ENCODE measurements at places on chromosomes 2 and 18.
A peak's percentile ranks its signal among the peaks of the same experiment; 100 is the strongest.

DNA sequence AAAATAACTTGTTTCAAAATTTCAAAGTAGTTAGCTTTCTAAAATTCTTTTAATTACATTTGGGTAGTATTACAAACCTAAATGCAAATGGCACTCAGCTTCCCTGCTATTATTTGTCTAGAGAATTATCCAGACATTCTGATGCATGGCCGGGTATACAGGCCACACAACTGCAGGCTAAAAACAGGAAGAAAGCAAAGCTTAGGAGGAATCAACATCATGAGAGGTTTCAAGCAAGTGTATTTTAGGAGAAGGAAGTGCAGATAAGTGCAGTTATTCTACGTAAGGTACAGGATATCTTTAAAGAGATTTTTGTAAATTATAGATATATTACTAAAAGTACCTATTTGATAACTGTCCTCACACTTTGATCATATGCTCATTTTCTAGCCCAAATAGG, 46.8 kb upstream of the RNU4ATAC start:
- DNase-seq, result no peak

- DNase-seq, result no peak
These were observed 279.0 kb downstream of the AFF3 start for GRCh38 chr2:99863236-99863902.

DNA sequence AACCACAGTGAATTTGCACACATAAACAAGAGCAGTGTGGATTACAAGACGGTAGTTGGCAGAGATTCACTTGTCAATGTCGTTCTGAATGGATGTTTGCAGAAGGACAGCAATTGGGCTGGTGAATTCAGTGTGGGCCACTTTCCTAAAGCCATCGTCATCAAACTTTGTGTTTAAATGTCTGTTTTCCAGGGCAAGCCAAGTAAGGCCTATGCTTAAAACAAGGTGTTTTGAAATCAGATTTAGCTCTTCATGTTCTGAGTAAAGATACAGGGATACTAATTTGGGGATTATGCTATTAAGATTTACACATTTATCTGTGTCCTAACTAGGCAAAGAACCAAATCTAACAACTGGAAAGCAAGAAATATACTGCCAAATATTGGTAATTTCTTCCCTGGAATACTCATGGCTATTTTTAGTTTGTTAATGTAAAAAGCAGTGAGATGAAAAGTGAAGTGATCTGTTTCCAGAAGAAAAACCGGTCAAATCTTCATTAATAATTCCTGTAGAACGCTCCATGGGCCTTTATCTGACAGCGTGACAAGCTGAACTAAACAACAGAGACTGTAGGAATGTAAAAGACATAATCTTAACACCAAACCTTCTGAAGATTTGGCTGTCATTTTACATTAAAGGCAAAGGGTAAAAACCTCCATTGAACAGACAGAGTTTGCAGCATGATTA, 175.7 kb downstream of the ICOS start:
- no peak for DNase-seq

- no peak for DNase-seq
These were observed 133.2 kb upstream of the ID2 start for GRCh38 chr2:8548619-8549150.

DNA sequence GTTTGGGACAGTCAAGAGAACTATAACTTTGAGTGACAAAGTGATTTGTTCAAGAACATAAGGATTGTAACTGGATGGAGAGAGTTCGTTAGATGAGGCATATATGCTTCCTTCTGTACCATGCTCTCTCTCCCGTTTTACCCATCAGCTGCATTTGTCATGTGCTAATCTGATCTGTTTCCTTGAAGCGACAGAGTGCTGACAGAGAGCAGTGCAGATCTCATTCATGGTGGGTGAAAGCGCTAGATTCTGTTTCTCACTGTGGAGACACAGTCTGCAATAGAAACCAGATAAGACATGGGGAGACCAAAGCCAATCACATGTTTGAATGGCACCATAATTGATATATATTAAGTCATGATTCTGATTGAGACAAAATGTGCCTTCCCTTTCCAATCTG, 456.6 kb upstream of the CELF4 start:
- no peak for DNase-seq

- DNase-seq, result no peak
These were observed 7.6 kb upstream of the METTL21A start for GRCh38 chr2:207632575-207633493.

DNA sequence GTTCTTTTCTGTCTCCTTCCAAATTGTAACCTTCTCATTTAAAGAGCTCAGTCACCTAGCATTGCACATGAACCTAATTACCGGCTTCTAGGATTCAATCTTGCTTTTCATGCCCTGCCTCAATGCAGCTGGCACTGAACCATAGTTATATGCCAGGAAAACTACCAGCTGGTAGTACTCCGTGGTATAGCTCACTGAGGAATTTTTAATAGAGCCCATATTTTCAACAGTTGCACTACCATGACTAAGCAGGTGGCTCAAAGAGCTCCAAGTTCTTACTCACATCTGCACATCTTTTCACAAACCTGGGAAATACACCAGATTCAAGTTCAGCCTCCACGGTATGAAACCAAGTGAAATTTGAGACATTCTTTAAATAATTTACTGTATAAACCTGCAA, 363.5 kb downstream of the GRB14 start:
- no peak for DNase-seq

- no peak for DNase-seq
These were observed 8.1 kb upstream of the MLPH start for GRCh38 chr2:237478979-237479378.

DNA sequence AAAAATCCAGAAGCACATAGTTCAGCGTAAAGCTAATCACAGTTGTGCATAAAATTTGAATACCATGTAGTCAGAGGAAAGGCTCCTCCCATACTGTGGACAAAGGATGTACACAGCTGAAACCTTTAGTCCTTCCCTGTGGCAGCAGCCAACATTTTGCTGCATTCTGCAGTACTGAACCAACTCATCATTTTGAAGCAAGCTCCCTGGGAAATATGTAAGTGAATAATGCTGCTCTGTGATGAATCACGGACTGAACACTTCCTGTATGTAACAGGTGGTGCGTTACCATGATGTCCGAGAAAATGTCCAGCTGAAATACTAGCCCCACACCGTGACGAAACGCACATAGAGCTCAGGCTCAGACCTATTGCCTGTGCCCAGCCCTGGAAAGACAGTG, 421.1 kb upstream of the RAB12 start:
- no peak for DNase-seq

DNA sequence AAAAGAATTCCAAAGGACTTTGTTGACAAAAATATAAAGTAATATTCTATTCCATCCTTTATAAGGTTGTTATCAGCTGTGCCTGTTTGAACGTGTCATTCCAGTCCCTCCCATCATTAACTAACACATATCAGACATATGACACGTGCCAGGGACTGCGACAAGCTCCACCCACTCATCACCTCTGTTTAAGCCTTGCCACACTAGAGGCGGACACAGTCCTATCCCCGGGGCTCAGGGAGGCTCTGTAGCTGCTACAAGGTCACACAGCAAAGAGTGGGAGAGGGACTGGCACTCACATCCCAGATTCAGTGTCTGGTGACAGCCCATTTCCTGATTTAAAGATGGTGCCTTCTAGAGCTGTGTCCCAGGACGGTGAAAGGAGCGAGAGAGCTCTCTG, 30.0 kb downstream of the TBC1D8 start:
- DNase-seq, result no peak

- no peak for DNase-seq
These were observed 56.1 kb upstream of the POLE4 start for GRCh38 chr2:74902281-74902860.

- DNase-seq, result peak; percentile 31
These were observed 286.2 kb upstream of the TRIB2 start for GRCh38 chr2:12430407-12431133.

DNA sequence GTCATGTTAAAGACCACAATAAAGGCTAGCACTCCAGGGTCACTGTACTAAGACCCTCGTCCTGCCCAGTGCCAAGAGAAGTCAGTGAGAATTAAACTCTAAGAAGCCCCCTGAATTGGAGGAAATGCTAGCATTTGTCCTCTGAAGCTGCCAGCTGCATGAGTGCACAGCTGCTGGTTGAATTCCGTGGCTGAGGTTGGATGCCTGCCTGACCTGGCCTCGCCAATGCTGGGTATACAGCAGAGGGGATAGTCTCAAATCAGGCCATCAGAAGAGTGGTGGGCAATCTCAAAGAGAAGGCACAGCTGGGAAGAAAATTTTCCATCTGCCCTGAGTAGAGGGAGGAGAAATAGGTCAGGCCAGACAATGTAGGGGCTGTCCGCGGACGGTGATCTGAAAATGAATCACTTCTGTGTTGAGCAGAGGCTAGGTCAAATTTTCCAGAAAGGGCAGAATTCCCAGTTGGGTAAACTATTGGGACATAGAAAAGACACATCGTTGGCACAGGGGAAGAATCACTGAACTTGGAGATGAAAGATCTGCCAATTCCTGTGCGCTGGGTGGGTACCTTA, 110.5 kb upstream of the AGAP1 start:
- DNase-seq, result no peak

GRCh38 chr18:58055890-58056558, 12.0 kb downstream of the NEDD4L start:
- DNase-seq, result no peak

DNA sequence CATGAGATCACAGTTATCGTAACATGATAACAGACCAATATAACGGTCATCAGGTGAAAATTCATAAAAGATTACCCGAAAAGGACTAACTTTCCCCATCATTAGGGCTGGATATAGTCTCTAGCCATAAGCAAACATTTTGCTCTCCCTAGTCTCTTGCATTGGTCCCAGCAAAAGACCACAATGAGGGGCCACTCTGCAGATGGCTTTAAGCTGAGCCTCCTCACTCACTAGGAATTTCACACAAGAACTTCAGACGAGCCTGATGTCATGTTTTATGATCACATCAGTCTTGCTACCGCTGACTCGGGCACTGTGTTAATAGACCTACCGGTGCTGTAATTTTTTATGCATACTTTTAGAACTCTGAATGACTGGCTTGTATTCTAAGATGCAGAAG, 35.2 kb downstream of the STK17B start:
- no peak for DNase-seq

- DNase-seq, result no peak
These were observed 354.5 kb downstream of the PID1 start for GRCh38 chr2:228916416-228917090.

DNA sequence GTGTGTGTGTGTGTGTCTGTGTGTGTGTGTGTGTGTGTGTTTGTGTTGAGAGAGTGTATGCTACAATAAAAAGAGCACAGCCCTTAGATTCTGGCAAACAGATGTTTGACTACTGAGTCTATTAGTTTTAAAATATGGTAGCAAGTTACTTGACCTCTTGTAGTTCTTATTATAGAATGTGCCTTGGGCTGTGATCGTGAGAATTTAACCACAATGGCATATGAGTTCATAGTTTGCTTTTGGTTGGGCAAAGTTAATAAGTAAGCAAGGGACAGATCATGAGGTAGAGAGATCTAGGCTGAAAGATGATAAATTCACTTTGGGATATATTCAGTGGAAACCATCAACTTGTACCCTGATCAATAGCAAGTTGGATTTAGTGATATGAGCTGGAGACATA, 334.3 kb upstream of the VWC2L start:
- no peak for DNase-seq

- DNase-seq, result no peak
These were observed 17.4 kb upstream of the IHH start for GRCh38 chr2:219078126-219078525.

DNA sequence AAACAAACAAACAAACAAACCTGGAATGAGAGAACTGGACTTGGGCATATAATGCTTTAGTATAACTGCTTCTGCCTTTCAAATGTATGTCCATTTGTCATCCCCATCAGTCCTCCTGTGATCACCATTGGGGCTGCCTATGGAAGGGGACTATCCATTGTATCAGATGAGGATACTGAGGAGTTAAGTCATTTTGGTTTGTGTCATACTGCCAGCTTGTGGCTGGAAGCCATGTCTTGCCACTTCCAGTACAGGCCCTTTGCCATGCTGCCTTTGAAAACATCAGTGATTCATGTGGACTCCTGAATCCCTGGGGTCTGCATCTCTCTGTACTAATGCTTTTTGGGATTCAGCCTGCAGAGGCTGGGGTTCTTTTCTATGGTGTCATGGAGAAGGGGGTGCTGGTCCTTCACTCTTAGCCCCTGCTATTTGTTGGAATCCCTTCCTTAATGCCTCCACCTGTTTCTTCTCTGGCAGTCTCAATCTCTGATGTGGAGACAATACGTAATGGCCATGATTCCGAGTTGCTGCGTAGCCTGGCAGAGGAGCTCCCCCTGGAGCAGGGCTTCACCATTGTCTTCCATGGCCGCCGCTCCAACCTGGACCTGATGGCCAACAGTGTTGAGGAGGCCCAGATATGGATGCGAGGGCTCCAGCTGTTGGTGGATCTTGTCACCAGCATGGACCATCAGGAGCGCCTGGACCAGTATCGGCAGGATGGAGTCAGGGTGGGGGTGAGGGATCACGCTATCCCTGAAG, 10.6 kb downstream of the PLCD4 start:
- no peak for DNase-seq

DNA sequence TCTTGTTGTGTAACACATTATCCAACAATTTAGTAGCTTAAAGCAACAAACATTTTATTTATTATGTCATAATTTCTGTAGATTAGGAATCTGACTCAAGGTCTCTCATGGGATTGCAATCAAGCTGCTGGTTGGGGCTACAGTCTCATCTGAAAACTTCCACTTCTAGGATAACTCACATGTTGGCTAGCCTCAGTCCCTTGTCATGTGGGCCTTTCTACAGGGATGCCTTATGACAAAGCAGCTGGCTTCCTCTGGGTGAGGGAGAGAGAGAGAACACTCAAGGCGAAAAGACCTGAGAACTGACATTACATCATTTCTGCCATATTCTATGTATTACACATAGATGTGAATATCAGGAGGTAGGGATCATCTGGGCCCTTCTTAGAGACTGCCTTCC, 317.9 kb upstream of the VRK2 start:
- no peak for DNase-seq

- no peak for DNase-seq
These were observed 24.1 kb downstream of the RMND5A start for GRCh38 chr2:86744152-86744551.

DNA sequence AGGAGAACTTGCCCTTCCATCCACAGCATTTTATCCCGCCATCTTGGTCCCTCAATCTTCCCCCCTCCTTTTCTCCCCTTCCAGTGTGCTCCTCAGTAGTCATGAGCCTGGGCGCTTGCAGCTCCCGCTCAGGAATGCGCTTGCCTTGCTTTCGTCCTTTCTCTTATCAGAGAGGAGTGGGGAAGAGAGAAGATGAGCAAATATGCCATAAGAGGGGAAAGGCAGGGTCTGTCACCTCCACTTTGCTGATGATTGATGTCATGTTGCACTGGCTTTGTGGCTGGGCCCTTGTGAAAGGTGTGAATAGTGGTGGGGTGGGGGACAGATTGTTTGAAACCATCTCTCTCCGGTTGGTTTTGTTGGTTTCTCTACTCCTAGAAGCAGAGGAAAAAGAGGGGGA, 569.3 kb downstream of the TNS1 start:
- DNase-seq, result no peak

Measured in stimulated activated CD4-positive, alpha-beta T cell treated with anti-CD3 and anti-CD28 coated beads, Interleukin-4, amount 100 ng/mL, for 1 hour (primary cell).